ENCODE measurements at places on chromosomes 6 and 20.

GRCh38 chr6:113674075-113674474, 183.1 kb upstream of the MARCKS start:
- DNase-seq: no peak

- peak; percentile 70 for DNase-seq
Measured at GRCh38 chr6:104771258-104771832, 88.4 kb downstream of the HACE1 start.

GRCh38 chr20:24480509-24480908, 11.1 kb downstream of the SYNDIG1 start:
- no peak for DNase-seq

GRCh38 chr6:12895721-12896120, 179.2 kb downstream of the PHACTR1 start:
- DNase-seq: no peak

DNA sequence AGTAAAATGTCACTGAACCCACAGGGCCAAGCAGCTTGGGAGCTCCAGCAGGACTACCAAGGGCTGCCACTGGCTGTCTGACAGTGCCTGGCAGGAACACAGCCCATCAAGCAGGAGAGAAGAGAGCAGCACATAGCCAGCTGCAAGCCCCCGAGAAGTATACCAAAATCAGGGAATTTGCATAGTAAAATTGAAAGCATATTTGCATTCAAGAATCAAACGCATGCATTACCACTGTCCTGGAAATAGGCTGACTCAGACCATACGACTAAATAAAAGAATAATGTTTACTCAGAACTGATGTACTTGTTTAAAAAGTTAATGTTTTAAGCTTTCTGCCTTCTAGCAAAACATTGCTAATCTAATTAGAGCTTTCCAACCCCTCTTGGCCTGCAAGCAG, 298.1 kb downstream of the TFAP2B start:
- DNase-seq: no peak

DNA sequence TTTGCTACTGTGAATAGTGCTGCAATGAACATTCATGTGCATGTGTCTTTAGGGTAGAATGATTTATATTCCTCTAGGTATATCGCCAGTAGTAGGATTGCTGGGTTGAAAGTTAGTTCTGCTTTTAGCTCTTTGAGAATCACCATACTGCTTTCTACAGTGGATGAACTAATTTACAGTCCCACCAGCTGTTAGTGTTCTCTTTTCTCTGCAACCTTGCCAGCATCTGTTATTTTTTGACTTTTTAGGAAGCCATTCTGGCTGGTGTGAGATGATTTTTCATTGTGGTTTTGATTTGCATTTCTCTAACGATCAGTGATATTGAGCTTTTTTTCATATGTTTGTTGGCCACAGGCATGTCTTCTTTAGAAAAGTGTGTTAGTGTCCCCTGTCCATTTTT, 40.0 kb downstream of the PLG start:
- DNase-seq: no peak

DNA sequence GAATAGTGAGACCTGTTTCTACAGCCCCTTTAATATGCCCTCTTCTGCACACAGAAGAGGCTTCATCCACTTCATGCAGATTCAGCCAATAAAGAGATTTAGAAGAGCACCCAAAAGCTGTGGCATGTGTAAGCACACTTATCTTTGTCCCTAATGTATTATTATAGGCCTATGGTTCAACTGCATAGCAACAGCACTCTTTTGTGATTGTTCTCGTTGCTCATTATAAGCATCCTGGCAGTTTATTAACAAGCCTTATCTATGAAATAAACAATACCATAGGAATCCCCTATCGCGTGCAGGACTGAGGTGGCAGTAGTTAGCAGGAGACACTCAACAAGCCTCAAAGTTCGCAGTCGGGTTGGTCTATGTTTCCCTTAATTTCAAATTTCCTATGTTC, 138.5 kb upstream of the BEND6 start:
- DNase-seq: no peak

DNA sequence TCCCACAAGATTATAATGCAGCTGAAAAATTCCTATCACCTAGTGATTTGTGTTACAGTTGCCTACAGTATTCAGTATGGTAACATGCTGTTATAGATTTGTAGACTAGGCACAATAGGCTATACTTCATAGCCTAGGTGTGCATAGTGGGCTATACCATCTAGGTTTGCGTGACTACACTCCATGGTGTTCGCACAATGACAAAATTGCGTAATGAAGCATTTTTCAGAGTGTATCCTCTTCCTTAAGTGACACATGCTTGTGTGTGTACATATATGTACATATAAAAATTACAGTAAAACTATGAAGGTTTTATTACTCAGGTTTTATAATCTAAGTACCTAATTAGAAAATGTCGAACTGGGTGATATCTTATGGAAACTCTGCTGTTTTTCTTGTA, 133.0 kb downstream of the FARS2 start:
- no peak for DNase-seq

DNA sequence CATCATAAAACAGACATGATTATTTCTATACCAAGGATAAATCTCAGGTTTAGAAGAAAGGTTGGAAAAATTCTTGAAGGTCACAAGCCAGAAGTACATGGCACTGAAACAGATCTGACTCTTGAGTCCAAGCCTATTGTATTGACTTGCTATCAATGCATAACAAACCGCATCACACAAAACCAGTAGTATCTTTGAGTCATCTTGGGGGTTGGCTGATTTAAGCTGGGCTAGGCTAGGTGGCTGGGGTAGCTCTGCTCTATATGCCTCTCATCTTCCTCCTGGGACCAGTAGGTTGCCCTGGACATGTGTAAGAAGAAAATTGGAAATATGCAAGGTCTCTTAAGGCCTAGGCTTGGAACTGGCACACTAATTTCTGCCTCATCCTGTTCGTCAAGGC, 37.0 kb upstream of the RAB23 start:
- DNase-seq: no peak

GRCh38 chr6:148538261-148539190, 195.9 kb downstream of the SASH1 start:
- DNase-seq: peak; percentile 30
